ENCODE measurements at places on chromosomes 1 and 21.

DNA sequence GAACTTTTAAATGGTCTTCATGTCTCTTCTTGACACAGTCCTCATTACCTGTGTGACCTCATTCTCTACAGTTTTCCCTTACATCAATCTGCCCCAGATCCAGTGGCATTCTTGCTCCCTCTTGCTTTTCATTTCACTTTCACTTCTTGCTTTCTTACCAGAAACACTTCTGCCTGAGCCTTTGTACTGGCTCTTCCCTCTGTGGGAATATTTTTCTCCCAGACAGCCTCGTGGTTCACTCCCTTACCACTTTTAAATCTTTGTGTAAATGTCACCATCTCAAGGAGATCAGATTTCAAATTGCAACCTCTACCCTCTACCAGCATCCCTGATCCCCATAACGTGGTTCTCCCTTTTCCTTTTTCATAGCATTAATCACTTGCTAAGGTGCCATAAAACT lies 73.2 kb downstream of the DISC1 start:
- DNase-seq: no peak

- peak; percentile 75 for DNase-seq
Observed at GRCh38 chr1:77978293-77978968, 441 bp downstream of the FUBP1 start.

DNA sequence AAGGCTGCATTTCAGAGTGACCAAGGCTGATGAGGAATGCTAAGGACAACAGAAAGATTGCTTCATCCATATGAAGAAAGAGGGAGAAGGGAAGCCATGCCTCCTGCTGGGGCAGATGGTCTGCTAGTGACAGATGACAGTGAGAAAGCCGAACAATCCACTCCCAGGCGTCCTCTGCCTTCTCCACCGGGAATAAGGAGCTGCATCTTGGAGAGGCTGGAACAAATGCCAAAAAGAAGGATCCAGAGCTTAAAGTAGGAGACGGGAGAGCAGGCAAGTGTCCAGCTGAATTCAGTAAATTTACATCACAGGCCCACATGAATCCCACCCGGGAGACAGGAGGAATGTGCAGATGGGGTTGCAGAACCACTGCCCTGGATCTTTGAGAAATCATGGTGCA lies 33.4 kb downstream of the DDX20 start:
- DNase-seq: no peak

- DNase-seq: no peak
Observed at GRCh38 chr1:63073309-63074306, 248.8 kb upstream of the FOXD3 start.

- DNase-seq: no peak
Observed at GRCh38 chr1:87061742-87062156, 147.3 kb downstream of the HS2ST1 start.

GRCh38 chr1:2594641-2595131 lies 8.1 kb downstream of the PRXL2B start:
- DNase-seq: no peak

DNA sequence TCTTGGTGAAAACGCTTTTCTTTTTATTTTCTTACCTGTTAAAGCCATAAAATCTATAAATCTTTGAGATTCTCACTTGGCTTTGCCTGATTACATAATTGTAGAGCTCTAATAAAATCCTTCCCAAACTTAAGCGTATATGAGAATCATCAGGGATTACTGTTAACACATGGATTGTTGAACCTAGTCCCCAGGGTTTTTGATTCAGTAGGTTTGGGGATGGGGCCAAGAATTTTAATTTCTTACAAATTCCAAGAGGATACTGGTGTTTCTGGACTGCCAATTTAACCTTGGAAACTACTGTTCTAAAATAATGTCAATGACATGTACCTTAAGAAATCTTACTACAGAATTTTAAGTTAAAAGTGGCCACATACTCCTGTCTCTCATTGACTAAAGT lies 694.2 kb downstream of the BRINP3 start:
- DNase-seq: no peak

DNA sequence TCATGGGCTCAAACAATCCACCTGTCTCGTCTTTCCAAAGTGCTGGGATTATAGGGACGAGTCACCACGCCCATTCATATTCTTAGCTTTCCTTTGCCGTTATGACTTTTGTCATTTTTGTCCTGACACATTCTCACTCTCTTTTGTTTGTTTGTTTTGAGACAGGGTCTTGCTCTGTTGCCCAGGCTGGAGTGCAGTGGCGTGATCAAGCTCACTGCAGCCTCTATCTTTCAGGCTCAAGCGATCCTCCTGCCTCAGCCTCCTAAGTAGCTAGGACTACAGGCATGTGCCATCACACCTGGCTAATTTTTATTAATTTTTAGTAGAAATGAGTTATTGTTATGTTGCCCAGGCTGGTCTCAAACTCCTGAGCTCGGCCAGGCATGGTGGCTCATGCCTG lies 11.8 kb upstream of the MED18 start:
- DNase-seq: no peak

DNA sequence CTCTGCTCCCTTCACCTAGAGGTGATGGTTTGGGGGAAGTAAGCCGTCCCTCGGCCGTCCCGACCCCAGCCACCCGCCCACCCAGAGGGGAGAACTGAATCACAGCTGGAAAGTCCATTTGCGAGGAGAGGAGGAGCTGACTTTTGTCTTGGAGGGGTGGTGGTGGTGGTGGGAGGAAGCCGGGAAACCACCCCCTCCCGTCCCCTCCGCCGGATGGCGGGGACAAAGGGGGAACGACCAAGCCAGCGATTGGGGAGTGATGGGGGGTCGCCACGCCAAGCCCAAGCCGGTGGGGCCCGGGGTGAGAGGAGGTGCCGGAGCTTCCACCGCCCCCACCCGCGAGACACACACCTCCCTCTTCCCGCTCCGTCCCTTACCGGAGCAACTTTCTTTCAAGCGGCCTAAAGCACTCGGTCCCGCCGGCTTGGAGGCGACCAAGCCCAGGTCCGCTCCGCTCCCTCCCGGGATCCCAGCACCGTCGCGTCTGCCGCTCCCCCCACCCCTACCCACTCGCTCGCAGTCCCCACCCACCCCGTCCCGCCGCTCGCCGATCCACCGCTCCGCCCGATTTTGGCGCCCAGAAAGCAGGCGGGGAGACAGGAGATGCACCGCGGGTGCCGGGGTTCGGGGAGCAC lies 540 bp downstream of the ARHGEF2 start:
- peak; percentile 50 for DNase-seq

GRCh38 chr1:174266476-174266875 lies 107.2 kb downstream of the RABGAP1L start:
- no peak for DNase-seq

- peak; percentile 52 for DNase-seq
Observed at GRCh38 chr1:204513117-204513716, 3.0 kb upstream of the MDM4 start.

DNA sequence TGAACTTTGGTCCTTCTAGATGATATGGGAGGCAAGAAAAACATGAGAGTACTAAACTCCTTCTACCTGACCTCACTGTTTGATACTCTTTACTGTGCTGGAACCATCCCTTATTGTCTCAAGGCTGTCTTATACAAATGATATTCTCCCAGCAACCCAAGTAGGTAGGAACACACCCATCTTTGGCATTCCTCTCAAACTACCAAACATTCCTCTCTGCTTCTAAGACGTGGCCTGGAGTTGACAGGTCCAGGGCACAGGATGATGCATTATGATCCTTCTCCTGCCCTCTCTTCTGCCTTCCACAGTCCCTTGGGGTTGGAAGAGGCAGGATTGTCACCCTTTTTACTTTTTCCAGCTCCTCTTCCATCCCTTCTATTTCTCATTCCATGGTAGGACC lies 90.5 kb downstream of the SPATA17 start:
- no peak for DNase-seq
